ENCODE measurements at places on chromosomes 5 and 9. TPM values are rescaled to one million over a fixed set of nuclear protein-coding genes. Genes with fewer than 3 reads are reported as not detected.

CD180 gene
- total RNA-seq = 3.7 TPM

- no peak for DNase-seq
Observed at GRCh38 chr9:69444021-69444420, 119.0 kb downstream of the ENTREP1 start.

- no peak for DNase-seq
Observed at GRCh38 chr5:140565780-140566095, 1.1 kb downstream of the SLC35A4 start.

GRCh38 chr5:148839960-148840359 lies 13.5 kb downstream of the ADRB2 start:
- no peak for DNase-seq

Measured in liver (tissue), 10 donors.